Hindlimb muscle (tissue), 1 donor: ENCODE measurements at places on chromosomes 5 and 9.
A peak's percentile ranks its signal among the peaks of the same experiment; 100 is the strongest.

DNA sequence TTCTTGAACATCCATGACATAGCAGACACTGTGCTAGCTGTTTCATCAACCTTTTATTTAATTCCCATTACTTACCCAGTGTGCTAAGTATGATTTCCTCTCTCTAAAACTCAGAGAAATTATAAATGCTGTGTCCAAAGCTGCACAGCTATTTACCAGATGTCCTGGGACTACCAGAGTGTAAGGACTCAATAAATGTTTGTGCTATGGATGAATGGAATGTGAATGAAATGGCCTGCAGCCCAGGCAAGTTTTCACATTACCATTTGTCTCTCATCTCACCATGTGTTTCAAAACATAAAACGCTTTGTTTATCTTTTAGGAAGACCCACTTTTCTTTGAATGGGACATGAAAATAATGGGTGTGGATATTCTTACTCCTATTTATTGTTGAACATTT is 96.2 kb downstream of the ARHGEF28 start:
- DNase-seq, result peak; percentile 11

- peak; percentile 58 for DNase-seq
Observed at GRCh38 chr5:142145106-142145900, 36.7 kb downstream of the NDFIP1 start.

DNA sequence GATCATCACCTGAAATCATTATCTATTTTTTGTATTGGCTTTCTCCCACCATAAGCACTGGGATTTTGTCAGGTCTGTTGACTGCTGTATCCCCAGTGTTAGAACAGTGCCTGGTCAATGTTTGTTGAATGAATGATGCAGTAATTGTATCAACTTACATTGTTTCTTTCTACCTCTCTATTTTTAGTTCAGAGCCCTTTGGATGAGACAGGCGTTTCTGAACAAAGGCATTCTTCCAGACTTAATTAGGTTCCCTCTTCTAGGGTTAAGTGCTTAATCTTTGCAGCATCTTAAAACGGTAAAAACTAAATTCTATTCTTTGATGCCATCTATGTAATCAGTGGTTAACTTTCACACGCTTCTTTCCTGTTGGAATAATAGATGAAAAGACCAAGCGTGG is 26.3 kb downstream of the SLC44A1 start:
- no peak for DNase-seq

- DNase-seq, result peak; percentile 37
Observed at GRCh38 chr5:127229185-127229889, 61.3 kb upstream of the MEGF10 start.

- no peak for DNase-seq
Observed at GRCh38 chr9:117120061-117120460, 294.8 kb downstream of the ASTN2 start.

- no peak for DNase-seq
Observed at GRCh38 chr9:134682026-134682425, 40.4 kb downstream of the COL5A1 start.

DNA sequence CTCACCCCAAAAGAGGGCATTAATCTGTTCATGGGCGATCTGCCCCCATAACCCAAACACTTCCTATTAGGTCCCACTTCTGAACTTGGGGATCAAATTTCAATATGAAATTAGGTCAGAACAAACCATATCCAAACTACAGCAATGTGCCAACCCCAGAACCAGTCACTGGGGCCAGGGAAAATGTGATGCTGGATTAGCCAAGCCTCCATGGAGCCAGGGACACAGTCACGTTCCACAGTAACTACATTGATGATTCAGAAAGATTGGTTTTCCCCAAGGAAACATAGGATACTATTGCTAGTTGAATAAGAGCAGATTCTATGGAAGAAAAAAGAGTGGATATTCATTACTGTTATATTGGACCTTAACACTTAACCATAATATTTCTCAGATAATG is 84.2 kb downstream of the GIN1 start:
- DNase-seq, result no peak

- no peak for DNase-seq
Observed at GRCh38 chr9:114957558-114957957, 27.2 kb upstream of the TNFSF8 start.

DNA sequence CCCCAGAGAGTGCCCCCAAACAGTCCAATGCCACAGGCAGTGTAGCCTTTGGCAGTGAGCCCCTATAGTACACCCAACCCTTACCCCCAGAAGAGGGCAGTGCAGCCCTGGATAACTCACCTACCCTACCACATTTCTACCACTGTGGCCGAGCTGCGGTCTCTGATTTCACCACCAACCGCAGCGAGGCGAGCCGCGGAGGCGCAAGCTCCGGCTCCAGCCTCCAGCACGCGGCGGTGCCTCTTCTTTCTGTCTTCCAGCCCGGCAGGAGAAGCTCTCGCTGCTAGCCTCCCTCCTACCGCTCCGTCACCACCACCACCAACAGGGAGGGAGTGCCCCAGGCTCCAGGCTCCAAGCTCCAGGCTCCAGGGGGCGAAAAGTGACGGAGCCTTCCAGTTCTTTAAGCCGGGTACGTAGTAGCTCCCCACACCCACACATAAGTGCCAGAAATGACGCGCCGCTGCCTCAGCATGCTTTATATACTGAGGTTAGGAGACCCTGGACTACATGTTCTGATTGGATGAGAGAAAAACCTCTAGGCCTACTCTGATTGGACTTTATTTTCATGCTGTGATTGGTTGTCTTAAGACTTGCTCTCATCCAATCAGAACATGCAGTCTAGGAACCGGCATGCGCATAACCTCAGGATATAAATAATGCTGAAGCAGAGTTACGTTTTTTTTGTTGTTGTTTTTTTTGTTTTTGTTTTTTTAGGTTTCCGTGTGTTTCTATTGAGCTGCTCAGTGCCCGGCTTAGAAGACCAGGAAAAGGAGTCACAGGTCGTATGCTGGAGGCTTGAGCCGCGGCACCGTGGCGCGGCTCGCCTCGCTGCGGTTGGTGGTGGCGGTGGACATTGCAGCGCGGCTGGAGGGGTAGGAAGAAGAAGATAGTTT is at the start of gene PCAT7:
Gene PCAT7, plus strand, starts transcription at position 645 of the 893 bp plus-strand sequence.
- DNase-seq, result peak; percentile 24

- DNase-seq, result no peak
Observed at GRCh38 chr5:149445739-149446369, 66.8 kb upstream of the IL17B start.

- no peak for DNase-seq
Observed at GRCh38 chr5:72433522-72433921, 73.7 kb downstream of the ZNF366 start.

DNA sequence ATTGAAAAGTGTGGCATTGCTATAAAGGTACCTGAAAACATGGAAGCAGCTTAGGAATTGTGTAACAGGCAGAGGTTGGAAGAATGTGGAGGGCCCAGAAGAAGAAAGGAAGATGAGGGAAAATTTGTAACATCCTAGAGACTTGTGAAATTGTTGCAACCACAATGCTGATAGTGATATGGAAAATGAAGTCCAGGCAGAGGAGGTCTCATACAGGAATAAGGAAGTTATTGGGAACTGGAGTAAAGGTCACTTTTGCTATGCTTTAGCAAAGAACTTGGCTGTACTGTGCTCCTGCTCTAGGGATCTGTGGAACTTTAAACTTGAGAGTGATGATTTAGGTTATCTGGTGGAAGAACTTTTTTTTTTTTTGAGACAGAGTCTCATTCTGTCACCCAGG is 43.5 kb downstream of the PTPDC1 start:
- DNase-seq, result no peak

DNA sequence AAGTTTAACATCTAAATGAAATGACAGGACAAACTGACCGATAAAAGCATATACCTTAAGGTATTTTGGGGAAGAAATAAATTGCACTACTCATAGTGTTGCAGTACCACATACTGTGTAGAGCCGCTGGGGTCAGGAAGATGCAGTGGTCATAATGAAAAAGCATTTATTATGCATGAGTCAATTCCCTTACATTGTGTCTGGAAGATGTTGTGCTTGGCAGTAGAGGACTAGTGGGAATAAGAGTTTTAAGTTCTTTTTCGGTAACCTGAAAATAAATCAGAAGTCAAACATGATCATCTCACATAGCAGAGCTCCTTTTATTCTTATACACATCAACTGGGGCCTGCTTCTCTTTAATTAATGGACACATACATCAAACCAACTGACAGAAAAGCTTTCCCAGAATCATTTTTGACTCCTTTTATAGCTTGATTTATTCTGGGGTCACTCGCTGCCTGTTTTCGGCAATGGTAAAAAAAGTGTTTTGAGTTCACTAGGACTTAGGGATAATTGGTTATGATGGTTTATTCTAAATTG is 262.5 kb upstream of the CHD1 start:
- DNase-seq, result no peak

- DNase-seq, result no peak
Observed at GRCh38 chr9:75168270-75169178, 80.2 kb downstream of the OSTF1 start.

GRCh38 chr5:15001517-15001916 is 129.9 kb upstream of the ANKH start:
- DNase-seq, result no peak

DNA sequence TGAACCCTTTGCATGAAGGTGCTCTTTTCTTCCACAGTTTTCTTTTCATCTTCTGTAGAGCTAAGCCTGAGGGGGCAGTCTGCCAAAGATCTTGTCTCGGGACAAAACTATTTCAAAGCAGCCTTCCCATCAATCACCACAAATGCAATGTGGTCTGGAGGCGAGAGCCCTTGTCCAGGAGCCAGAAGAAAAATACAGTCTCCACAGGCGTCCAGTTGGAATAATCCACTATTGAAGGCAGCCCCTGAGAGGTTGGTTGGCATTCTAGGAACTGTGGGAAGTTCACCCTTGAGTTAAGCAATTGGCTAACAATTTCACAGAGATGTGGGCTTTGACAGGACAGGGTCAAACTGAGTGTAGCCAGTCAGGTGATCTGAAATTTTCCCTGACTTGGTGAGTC is 72.0 kb downstream of the SEMA6A start:
- DNase-seq, result no peak

GRCh38 chr9:109411069-109411761 is 86.9 kb downstream of the PTPN3 start:
- DNase-seq, result no peak

DNA sequence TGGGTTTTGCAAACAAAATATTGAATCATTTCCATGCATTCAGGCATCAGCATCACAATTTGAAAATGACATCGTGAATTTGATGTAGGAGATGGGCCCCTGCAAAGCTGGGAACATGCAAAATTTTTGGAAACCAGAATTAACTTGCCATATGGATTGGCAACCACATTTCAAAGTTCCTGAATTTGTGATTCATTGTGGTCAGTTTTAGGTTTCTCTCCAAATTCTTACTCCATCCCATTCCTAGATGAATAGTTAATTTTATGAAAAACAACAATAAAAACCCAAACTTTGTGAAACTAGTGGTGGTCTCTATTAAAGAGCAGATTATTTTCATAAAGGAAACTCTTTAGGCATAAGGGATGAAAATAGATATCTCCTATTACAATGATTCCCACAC is 107.8 kb upstream of the SLIT3 start:
- DNase-seq, result no peak

GRCh38 chr5:82031220-82032119 is 59.6 kb downstream of the ATG10 start:
- DNase-seq, result no peak

- no peak for DNase-seq
Observed at GRCh38 chr9:102456562-102456961, 538.6 kb upstream of the CYLC2 start.

- no peak for DNase-seq
Observed at GRCh38 chr5:138700581-138701362, 52.5 kb upstream of the CTNNA1 start.

GRCh38 chr5:20360263-20360662 is 372.3 kb upstream of the CDH18 start:
- DNase-seq, result peak; percentile 16
